ENCODE measurements at places on chromosomes 4 and X.

- no peak for DNase-seq
Measured at GRCh38 chr4:123233136-123233768, 163.3 kb upstream of the SPRY1 start.

- DNase-seq, result no peak
Measured at GRCh38 chr4:38939165-38939564, 71.6 kb downstream of the FAM114A1 start.

DNA sequence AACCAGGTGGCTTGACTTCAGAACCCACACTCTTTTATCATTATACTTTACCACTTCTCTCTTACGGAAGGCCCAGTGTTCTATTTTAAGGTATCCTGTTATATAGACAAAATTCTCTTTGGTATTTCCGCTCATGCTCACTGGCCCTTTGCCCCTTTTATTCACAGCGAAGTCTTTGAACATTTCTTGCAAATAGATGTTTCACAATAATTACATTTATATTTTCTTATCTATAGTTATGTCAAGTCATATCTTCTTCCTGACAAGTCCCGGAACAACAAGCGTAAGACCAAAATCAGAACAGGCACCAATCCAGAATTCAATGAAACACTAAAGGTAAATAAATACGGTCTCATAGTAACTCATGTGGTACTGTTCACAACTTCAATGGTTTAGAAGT, 102.0 kb downstream of the SYTL5 start:
- no peak for DNase-seq

- DNase-seq, result no peak
Measured at GRCh38 chr4:92952426-92952825, 648.7 kb downstream of the GRID2 start.

- DNase-seq, result no peak
Measured at GRCh38 chr4:61373901-61374440, 173.8 kb downstream of the ADGRL3 start.

- DNase-seq, result no peak
Measured at GRCh38 chrX:71955530-71956120, 45.0 kb downstream of the NHSL2 start.

GRCh38 chr4:151260526-151260925, 16.4 kb upstream of the PRSS48 start:
- DNase-seq, result no peak

GRCh38 chrX:39823854-39824253, 273.9 kb downstream of the BCOR start:
- DNase-seq, result no peak

DNA sequence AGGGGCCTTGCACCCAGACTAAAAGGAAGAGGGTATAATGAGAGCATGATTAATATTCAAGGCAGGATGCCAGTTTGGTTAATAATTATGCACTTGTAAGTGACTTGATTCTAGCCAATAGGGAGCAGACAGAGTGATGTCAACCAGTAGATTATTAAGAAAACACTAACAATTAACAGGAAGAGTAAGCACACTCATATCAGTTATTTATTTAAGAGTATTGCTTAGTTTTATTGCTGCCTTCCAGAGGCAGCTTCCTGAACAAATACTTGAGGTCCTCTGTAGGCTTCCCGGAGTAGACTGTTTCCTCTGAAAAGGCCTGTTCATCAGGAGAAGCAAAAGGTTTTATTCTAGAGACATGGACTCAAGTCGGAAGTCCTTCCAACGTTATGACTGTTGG, 129.1 kb upstream of the AFF2 start:
- no peak for DNase-seq

GRCh38 chr4:158297866-158298265, 87.6 kb downstream of the TMEM144 start:
- no peak for DNase-seq

GRCh38 chr4:147136310-147136709, 190.6 kb upstream of the TTC29 start:
- no peak for DNase-seq

GRCh38 chrX:139831675-139832456, 101.0 kb downstream of the ATP11C start:
- DNase-seq, result no peak

- no peak for DNase-seq
Measured at GRCh38 chrX:8867406-8867805, 66.2 kb upstream of the FAM9A start.

DNA sequence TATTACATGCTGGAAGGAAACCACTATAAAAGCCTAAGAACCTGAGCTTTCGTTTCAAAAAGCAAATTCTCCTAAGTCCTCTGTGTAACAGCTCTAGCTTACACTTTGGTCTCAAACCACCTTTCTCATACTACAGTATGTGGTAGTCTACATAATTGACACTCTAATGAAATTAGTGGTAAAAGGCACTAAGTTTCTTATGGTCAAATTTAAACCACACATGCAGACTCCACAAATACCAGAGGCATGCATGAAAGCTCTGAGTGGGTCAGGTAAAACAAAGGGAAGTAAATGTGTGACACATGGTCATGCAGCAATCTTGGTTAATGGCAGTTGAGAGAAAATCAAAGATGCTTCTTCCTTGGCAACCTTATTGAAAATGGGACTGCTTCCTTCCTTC, 187.8 kb downstream of the CCNG2 start:
- no peak for DNase-seq

GRCh38 chr4:163380703-163381102, 37.0 kb downstream of the NPY5R start:
- DNase-seq, result no peak

- no peak for DNase-seq
Measured at GRCh38 chr4:153785910-153786721, 2.8 kb downstream of the SFRP2 start.

- DNase-seq, result no peak
Measured at GRCh38 chr4:122276359-122276758, 102.5 kb upstream of the ADAD1 start.

- no peak for DNase-seq
Measured at GRCh38 chr4:108830509-108831244, 67.8 kb upstream of the ETNPPL start.

GRCh38 chrX:116236666-116237065, 66.1 kb downstream of the AGTR2 start:
- DNase-seq, result no peak

GRCh38 chrX:6980981-6981380, 166.5 kb upstream of the STS start:
- DNase-seq, result no peak

- no peak for DNase-seq
Measured at GRCh38 chr4:128827296-128827695, 17.8 kb downstream of the JADE1 start.

DNA sequence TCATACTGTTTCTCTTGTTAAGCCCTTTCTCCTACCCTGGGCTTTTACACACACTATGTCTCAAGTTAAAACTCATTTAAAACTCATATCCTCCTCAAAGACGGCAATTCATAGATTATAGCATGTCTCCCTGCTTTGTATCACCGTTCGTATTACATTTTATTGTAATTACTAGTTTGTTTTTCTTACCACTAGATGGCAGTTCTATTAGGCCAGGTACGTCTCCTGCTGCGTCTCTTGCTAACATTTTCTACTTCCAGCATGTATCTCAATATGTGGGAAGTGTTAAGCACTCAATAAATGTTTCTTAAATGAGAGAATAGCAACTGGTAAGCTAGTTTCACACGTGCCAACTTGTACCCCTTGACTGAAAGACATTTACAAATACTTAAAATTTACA, 450.3 kb upstream of the PCDH7 start:
- DNase-seq, result no peak

- DNase-seq, result no peak
Measured at GRCh38 chr4:24601121-24601520, 16.8 kb upstream of the DHX15 start.

- no peak for DNase-seq
Measured at GRCh38 chrX:19655032-19655431, 139.7 kb upstream of the MAP3K15 start.

- no peak for DNase-seq
Measured at GRCh38 chrX:2614911-2615310, 76.2 kb upstream of the CD99 start.

GRCh38 chrX:14013054-14013453, 16.6 kb downstream of the GEMIN8 start:
- no peak for DNase-seq

DNA sequence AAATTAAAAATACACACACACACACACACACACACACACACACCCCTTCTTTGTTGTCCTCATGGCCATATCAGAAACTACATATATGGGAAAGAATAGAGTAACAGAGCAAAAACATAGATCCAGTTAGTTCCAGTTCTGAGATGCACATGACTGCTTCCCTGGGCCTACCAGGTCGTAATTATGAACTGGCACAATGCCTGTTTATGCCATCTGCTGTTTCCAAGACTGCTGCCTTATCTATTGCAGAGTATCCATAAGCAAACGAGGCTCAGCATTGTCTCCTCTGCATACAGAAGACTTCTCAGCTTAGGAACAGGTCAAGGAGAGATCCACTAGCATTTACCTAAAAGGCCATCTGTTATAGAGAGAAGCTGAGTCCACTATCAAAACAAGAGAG, 789.0 kb downstream of the TECRL start:
- DNase-seq, result no peak

DNA sequence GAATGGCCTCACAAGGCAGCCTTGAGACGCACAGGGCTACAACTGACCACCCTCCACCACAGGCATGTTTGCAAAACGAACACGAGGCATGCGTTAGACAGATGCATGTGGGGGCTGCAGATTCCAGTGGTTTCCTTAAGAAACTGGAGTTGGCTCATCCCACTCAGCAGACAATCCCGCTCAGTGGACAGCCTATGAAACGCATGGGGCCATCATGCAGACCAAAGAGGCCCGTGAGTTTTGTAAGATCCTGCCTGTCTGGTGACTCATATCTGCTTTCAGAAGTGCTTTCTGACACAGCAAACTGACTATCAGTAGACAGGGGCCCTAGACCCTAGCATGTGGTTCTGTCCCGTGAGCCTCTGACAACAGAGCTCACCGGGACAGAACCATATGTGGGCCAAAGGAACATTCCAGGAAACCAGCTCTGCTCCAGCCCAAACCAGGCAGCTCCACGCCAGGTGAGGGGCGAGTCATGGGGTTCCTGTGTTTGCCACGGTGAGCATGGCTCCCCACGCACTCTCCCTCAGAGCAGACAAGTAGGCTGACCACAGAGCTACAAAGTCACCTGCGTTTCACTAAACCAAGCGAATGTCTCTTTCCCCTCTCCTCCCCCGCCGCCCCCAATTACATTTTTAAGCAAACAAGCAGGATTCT, 74.4 kb downstream of the MTMR1 start:
- no peak for DNase-seq

GRCh38 chr4:139030614-139031235, 15.1 kb downstream of the NOCT start:
- DNase-seq, result peak; percentile 73

DNA sequence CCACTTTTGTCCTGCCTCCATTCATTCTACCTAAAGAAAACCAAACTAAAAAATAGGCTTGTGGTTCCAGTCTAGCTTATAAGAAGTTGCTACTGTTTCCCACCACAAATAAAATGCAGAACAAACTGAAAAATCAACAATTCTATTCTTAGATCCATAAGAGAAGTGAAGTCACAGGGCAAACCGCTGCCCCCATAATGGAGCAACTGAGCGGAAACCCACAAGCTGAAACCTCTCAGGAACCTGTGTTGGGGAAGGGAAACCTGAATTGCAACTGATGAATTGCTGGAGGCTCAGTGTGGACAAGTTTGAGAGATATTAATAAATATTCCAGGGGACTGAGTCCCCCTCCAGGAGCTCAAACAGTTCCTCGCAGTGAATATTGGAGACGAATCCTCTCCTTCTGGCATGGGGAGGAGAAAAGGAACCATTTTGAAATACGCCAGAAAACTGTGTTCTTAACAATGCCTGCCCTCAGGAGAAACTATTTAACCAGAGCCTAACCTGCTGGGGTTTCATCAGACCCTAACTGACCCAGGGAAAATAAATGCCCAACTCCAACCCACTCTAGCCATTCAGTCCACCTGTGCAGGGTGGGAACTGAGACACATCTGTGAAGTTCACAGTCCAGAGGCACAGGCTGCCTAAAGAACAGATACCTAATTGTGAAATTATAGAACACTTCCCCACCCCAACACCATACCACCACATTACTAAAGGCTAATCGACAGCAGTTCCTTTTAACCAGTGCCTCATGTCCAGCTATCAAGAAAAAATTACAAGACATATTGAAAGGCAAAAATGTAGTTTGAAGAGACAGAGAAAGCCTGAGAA, 22.8 kb upstream of the SH3RF1 start:
- DNase-seq, result no peak

- DNase-seq, result no peak
Measured at GRCh38 chrX:13502590-13502989, 66.8 kb upstream of the EGFL6 start.

- DNase-seq, result no peak
Measured at GRCh38 chr4:70182517-70183167, 12.9 kb upstream of the ODAM start.

- no peak for DNase-seq
Measured at GRCh38 chr4:109616243-109616642, 56.2 kb downstream of the MCUB start.

DNA sequence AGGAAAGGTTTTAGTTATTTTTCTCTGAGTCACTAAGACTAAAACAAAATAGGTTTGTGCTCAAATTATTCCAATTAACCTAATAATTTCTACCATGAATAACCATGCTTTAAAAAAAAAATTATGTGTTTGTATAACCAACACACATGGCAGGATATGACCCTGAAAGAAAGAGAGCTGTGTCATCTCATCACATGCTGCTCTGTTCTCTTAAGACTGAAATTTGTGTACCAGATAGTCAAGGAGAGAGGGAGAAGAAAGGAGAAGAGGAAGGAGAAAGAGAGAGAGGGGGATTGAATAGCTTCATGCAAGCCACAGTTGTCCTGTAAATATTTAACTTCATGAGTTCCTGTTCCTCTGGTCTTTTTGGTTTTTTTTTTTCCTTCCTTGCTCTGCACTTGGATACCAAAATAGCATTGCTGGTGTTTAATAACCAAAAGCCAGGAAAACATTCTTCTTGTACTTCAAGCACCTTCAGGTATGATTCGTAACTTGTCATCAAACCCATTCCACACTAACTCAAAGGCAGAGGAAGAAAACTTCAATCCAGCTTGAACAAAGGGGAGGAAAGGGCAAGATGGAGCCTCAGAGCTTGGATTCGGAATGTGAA, 6.4 kb upstream of the PROM1 start:
- no peak for DNase-seq

DNA sequence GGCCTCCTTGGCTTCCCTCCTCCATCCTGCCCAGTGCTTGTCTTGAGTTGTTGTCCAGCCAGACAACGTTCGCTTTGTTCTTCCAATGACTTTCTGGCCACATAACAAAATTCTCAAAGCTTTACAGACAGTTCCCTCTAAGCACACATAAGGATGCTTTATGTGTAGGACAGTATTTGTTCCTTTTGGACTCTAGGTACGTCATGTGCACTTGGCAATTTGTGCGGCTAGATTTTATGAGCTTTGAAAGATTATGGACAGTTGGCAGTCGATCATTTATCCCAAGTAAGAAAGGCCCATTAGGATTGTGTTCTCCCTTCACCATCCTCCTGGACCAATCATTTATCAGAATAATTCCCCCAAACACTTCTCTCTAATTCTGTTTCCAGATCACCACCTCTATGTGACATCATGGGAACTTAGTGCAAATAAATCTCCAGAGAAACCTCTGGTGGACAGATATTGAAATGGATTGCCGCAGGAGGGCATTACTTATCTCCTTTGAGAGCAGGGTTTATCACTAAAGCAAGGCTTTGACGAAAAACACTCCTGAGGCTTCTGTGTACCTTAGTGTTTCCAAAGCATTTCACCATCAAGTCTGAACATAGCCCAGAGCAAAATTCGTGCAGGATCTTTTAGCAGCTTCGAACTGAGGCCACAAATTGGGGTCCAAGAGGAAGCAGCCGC, 77.4 kb upstream of the BMPR1B start:
- DNase-seq, result no peak

All from activated gamma-delta T cell treated with Interleukin-2 at 50 U/mL for 16 hours (primary cell).